ENCODE measurements at places on chromosomes 3 and 15. TPM values are rescaled to one million over a fixed set of nuclear protein-coding genes. Genes with fewer than 3 reads are reported as not detected.

- DNase-seq, result no peak
These were observed 271.3 kb upstream of the TPRG1 start for GRCh38 chr3:188900421-188900951.

GRCh38 chr15:66298803-66299251 lies 5.5 kb downstream of the DIS3L start:
- no peak for DNase-seq

- DNase-seq, result no peak
These were observed 399.3 kb downstream of the FOXP1 start for GRCh38 chr3:71184252-71184651.

DNA sequence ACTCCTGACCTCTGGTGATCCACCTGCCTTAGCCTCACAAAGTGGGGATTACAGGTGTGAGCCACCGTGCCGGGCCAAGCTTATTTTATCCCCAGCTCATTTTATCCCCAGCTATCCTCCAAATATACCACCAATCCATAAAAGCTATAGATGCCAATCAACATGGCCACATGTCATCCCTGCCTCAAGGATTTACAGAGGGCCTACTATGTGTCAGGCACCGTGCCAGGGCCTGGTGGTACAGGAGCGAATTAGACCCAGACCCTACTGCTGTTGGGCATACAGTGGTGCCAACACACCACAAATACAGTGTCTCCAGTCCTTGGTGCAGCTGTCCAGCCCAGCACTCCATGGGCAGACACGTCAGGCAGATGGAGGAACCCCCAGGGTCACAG lies 73.4 kb downstream of the SCN5A start:
- DNase-seq, result no peak

GRCh38 chr3:151362751-151363174 lies 21.8 kb downstream of the P2RY12 start:
- DNase-seq, result no peak

DNA sequence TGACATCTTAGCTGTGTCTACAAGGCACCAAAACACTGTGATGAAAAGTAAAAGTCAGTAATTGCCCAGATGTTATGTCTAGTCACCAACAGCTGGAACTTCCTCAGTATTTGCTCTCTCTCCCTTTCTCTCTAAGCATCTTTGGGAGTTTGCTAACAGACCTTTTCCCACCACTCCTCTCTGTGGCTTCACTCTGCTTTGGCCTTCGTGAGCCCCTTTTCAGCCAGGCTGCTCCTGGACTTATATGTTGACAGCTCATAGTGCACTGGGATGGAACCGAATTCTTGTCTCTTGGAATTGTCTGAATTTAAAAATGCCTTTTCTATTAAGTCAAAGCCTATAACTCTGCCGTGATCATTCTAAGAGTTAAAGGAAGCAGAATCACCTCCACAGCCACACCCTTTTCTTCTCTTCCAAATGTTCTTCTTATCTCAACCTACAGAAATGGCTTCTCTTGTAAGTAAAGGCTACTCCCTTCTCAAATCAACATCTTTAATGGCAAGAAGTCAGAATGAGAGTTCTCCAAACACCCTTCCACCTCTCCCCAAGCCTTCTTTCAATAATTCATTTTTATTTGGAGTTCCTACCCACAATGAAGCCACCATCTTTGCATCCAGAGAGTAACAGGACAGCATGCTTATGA lies 17.2 kb upstream of the FOXP1 start:
- no peak for DNase-seq

GRCh38 chr15:71532994-71533393 lies 277.4 kb upstream of the NR2E3 start:
- DNase-seq, result no peak

GRCh38 chr15:53126144-53126543 lies 336.0 kb upstream of the ONECUT1 start:
- DNase-seq, result no peak

- no peak for DNase-seq
These were observed 29.4 kb downstream of the LYSMD4 start for GRCh38 chr15:99703603-99704443.

- no peak for DNase-seq
These were observed 237.4 kb downstream of the TLE3 start for GRCh38 chr15:69860321-69860720.

CHMP2B gene
- 32.2 TPM for total RNA-seq

SENP8 gene
- 2.4 TPM for total RNA-seq

CACNA2D3 gene
- total RNA-seq, result 5.0 TPM

NOX5 gene
- total RNA-seq, result not detected

Data from Peyer's patch (tissue), 4 donors.